Stimulated activated effector memory CD8-positive, alpha-beta T cell treated with anti-CD3 and anti-CD28 coated beads, Interleukin-12 subunit alpha, Interleukin-12 subunit beta, amount 100 ng/mL, for 72 hours (primary cell): ENCODE measurements at places on chromosomes 5 and 9.

- no peak for DNase-seq
Observed at GRCh38 chr5:2374703-2375102, 376.8 kb downstream of the IRX2 start.

DNA sequence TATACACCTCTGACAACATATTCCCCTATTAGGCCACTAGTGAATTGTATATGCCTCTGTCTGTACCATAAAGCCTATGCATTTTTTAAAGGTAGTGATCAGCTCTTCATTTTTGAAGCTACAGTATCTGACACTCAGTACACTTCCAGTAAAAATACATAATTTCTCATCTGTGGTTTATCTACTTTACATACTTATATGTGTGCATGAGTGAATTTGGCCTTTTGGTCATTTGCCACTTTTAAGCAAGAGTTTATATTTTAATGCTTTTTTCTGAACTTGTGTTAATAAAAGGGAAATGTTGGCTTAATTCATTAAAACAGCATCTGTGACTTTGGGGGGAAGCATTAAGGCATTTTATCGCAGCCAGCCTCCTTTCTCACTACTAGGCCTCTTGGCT lies 47.8 kb downstream of the ST8SIA4 start:
- no peak for DNase-seq

DNA sequence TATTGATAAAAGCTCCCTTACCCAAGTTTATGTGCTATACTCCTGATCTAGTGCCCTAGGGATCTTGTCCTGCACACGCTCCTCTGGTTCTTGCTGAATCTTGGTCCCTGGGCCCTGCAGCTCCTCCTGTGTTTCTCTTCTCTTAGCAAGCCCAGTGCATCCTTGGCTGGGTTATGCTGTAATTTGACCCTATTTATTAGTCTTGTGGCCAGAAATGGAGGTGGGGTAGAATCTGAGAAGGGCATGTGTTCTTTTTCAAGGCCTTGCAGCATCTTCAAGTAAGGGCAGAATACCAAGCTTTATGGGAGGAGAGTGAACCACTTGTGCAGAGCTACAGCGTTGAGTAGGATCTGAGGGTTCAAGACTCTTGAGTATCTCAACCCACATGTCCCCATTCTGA lies 366.8 kb downstream of the FAM170A start:
- DNase-seq = no peak

DNA sequence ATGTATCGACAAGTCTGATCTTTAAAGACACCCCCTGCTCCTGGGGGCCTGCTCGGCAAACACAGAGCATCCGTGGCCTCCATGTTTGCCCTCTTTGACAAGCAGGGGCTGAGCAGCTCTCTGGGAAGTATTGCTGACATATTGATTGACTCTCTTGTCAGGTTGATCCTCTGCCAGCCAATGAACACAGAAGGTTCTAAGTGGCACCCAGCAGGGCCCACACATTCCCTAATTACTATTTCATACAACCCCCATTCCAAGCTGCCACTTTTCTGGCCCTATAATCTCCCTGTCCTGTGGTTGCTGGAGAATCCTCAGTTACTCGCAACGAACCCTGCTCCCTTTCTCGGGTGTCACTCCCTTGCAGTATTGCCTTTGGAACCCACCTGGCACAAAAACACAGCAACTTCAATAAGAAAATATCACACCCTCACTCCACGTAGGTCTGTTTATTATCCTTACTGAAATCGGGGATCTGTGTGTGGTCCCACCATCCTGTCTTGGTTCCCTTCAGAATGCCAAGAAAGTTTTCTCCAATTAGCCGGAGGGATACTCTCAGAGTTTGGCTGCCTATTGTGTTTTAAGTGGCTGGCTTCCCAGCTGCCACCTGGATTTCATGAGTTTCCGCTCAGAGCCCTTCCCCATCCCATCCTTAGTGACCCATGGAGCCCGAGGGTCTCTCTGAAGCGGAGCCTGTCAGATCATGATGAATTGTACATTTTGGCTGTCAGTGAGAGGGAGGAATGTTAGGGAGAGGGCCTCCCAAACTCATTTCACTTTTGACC lies 249.0 kb upstream of the WWC1 start:
- no peak for DNase-seq

GRCh38 chr9:91415290-91415689 lies 8.3 kb downstream of the NFIL3 start:
- DNase-seq = no peak

DNA sequence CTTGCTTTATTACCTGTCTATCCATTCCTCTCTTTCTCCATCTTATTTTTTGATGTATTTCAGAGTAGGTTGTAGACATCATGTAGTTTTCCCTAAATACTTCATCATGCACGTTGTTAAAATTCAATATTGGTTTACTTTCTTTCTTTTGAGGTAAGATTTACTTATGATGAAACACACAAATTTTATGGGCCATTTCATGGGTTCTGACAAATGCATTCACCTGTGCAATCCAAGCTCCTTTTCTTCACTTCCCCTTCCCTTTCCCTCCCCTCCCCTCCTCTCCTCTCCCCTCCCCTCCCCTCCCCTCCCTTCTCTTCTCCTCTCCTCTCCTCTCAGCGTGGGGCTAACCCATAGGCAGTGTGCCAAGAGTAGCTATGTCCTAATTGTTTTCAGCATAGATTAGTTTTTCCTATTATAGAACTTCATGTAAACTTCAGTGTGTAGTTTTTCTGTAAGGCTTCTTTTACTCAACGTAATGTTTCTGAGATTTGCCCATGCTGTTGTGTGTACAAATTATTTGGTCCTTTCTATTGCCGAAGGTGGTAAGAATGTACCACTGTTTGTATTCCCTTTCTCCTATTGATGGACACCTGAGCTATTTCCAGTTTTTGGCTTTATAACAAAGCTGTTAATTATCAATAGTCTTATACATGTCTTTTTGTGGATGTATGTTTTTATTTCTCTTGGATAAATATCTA lies 92.9 kb upstream of the CLINT1 start:
- no peak for DNase-seq

DNA sequence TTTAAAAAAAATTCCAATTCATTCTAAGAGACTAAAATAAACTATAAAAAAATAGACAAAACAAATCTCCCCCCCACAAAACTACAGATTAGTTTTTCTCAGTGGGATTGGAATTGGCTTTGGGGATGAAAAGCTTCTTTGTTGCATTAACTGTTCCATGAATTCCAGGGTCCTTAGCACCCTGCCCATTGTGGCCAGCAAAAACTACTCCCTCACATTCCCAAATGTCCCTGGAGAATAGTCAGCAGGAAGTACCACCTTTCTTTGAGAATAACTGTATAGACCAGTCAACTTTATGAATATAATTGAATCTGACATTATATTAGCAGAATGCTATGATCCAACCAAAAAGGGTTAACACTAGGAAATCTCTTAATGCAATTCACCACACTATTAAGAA lies 147.9 kb downstream of the LPAR1 start:
- DNase-seq = no peak

GRCh38 chr9:108439947-108440346 lies 415.8 kb downstream of the ACTL7B start:
- DNase-seq = no peak

- DNase-seq = no peak
Observed at GRCh38 chr5:76104027-76104426, 20.8 kb downstream of the SV2C start.

GRCh38 chr5:56166671-56167385 lies 66.3 kb downstream of the ANKRD55 start:
- DNase-seq = no peak

GRCh38 chr5:18754201-18754600 lies 1119.9 kb downstream of the TAF11L14 start:
- no peak for DNase-seq

DNA sequence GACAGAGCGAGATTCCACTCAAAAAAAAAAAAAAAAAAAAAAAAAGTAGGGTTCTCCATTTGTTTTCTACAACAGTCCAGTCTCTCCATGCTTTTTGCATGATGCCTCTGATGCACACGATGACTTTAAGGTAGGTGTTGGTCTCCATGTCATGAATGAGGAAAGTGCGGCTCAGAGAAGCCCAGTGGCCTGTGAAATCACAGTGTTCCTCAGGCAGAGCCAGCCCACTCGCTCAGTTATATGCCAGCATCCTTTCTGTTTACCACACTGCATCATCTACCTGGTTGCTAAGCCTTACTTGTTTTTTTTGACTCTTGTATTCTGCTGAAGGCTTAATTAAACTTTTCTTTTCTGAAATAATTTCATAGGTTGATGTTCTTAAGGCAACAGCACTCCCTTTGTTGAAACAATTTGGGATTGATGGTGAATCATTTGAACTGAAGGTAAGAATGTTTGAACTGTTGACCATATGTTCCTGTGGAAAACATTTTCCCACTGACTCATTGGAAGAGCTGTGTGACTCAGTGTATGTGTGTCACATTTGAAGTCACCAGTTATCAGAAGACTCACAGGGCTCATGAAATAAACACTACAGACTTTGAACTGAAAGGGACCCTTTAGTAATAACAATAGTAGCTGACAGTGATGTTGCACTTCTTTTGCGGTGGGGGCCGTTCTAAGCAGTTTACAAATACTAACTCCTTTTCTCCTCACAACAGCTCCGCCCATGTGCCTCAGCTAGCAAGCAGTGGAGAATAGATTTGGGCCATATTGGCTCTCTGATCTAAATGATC lies 40.2 kb downstream of the RCL1 start:
- peak; percentile 8 for DNase-seq

DNA sequence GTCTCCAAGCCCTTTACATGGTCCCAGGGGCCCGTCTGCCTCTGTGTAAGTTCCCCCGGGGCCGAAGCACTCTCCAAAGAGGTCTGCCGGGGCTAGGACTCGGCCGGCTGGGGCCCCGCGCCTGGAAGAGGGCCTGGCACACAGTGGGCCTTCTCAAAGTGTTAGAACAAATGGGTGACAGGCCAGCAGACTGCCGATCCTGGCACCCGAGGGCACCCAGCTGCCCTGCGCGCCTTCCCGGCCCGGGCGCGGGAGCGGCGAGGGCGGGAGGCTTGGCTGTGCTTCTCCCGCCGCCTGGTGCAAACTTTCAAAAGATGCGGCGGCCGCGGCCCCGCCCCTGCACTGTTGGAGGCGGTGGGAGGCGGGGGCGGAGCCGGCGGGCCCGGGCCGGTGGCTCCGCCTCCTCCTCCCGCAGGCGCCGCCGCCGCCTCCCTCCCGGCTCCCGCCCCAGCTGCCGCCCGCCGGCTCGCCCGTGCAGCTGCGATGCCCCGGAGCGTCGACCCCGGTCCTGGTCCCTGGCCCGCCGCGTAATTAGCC lies at the start of gene NEURL1B:
Gene NEURL1B, plus strand, starts transcription at position 442 of the 537 bp plus-strand sequence. CDS start 144 bp downstream, outside the sequence.
- DNase-seq = peak; percentile 22

- DNase-seq = no peak
Observed at GRCh38 chr9:10112070-10112469, 500.7 kb downstream of the PTPRD start.

DNA sequence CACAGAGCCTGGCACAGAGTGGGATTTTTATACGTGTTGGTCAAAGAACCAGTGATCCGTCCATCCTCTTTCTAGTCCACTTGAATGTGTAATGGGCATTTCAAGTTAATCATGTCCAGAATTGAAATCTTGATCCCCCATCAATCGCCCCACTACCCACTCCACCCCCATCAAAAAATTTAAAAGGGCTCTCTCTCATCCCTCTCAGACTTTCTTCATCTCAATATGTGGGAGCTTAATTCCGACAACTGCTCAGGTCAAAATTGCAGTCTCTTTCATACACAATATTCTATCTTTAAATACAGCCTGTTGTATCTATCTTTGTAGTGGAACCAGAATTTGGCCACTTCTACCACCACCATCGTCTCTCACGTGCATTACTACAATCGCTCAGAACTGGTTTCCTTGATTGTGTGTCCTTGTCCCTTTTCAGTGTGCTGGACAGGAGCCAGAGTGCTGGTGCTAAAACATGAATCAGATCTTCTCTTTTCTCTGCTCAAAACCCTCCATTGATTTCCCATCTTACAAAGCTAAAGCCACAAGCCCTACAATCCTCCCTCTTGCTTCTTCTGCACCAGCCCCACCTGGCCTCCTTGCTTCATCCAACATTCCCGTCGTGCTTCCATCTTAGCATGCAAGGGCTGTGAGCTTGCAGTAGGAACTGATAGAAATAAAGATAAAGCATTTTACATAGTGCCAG lies 786 bp upstream of the KIF3A start:
- no peak for DNase-seq

DNA sequence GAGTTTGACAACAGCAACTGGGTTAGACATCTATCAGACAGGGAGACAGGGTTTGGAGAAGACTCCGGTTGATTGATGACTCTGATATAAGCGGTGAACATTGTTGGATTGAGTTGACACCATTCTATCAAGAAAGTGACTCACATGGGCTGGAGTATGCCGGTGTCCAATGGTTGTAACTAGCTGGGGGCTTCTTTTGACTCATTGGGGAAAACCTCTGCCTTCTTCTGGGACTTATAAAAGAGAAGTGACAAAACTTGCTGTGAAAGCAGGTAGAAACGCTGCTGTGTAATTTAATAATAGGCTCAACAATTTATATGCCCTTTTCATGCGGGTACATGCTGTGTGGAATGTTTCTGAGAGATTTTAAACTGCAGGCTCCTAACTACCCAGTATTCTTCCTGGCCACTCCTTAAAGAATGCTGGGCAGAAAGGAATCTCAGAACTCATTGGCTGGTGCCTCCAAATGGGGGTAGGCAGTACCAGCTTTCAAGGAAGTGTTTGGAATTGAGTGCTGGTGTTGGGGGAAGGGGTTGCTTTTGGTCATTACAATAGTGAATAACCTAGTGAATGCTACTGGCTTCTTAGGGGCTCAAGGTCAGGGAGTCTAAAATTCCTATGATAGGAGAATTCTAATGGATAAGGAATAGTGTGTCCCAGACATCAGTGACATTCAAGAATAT lies 43.9 kb downstream of the FYB1 start:
- DNase-seq = no peak

DNA sequence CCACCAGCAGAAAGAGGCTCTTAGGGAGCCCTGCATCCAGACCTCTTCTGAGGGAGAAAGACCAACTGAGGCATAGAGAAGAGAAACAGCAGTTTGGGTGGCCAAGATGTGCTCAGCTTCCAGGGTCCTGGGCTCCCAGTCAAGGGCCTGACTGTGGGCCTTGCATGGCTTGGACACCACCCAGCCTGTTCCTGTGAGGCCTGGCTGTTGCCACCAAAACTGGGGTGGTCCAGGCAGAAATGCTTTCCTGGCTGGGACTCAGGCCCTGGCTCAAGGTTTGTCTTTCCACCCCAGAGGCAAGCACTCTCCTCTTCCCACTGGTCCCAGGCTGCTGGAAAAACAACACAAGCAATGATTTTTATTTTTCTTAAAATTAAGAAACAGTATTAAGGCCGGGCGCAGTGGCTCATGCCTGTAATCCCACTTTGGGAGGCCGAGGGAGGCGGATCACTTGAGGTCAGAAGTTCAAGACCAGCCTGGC lies 13.3 kb downstream of the MYOZ3 start:
- no peak for DNase-seq

- no peak for DNase-seq
Observed at GRCh38 chr5:112869948-112870347, 8.9 kb downstream of the SRP19 start.

GRCh38 chr5:66869347-66869746 lies 273.2 kb downstream of the MAST4 start:
- no peak for DNase-seq
